ENCODE measurements at places on chromosomes 5 and 9.

DNA sequence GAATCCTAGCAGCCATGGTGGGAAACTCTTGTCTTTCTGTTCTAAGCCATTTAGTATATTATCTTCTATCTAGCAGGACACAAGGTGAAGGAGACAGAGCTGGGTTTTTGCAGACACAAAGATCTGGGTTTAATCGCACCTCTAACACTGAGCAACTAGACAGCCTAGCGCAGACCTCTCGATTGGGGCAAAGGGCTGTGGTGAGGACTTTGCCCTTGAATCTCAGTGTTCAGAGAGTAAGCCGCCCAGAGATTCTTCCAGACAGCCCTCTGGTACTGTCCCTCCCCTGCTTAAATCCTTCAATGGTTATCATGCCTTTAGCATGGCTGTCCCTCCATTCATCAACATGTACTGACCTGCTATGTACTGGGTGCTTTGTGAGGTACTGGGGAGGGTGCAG lies 128.1 kb downstream of the CRB2 start:
- no peak for DNase-seq

DNA sequence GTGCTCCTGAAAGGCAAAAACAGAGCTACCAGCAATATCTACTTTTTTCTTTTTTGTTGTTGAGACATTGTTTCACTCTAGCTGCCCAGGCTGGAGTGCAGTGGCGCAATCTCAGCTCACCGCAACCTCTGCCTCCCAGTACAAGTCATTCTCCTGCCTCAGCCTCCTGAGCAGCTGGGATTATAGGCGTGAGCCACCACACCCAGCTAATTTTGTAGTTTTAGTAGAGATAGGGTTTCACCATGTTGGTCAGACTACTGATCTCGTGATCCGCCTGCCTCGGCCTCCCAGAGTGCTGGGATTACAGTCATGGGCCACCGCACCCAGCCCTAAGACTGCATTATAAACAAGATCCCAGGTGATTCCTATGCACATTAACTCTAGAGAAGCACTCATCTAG lies 17.0 kb downstream of the PLPP1 start:
- no peak for DNase-seq

DNA sequence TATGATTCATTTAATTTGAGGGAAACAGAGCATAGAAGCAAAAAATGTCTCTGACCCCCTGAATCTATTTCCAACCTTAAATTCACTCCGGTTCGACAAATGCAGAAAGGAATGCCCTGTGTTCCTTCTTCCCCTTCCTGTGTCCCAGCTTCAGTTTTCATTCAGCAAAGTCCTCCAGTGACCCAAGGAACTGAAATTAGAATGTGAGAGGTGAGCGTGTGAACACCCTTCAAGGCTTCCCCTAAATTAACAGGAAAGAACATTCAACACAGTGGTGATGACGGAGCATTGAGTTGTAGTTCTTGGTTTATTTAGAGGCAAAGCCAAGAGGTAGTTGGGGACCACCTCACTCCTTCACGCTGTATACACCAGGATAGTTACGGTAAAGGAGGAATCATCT lies 97.6 kb upstream of the CTSL start:
- DNase-seq = no peak

DNA sequence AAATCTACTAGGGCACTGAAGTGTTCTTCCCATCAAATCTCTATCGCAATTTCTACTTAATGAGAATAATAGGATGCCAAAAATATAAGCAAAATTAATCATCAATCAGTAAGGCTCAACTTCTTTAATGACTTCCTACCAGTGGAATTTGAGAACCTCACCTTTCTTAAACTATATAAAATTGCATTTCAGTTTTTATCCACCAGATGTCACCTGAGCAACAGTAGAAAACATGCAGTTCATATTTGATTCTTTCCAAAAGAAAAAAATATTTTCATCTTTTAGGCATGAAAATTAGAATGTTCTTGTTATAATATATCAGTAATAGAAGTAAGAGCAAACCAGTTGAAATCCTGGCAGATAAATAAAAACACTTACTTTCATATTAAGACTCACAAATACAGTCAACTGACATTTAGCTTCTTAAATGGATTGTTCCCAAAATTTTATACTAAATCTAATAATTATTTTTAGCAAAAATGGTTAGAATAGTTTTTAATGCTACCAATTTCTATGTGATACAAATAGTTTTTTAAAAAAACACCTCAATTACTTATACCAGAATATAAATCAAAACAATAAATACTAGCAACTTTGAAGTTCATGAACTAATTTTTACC lies 13.4 kb upstream of the CCDC112 start:
- DNase-seq = no peak

- DNase-seq = no peak
Observed at GRCh38 chr5:53091289-53091688, 18.3 kb downstream of the MOCS2 start.

DNA sequence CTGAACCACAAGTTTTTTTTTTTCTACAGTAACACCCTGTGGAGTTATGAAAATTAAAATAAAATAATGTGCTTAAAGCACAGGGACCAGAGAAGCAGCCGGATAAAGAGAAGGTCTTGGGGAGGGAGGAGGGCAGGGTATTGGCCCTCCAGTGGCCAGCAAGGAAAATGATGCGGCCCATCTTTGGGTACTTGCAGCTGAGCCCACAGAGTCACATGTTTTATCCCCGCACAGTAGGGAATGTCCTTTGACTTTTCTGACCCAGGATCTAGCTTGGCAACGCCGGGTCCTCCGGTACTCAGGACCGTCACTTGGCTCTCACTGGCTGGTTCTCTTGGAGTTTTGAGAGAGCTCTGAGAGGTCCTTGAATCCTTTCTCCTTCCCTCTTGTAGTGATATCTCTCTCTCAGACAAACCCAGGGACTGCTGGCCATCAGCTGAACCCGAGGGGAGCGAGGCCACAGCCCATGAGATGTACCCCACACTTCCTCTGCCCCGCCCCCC lies 35.3 kb upstream of the HSPA9 start:
- DNase-seq = no peak

GRCh38 chr5:150567031-150567717 lies 59.2 kb downstream of the NDST1 start:
- DNase-seq = no peak

All from GM13976 (cell line).